Stimulated activated CD4-positive, alpha-beta T cell treated with anti-CD3 and anti-CD28 coated beads, Interleukin-15, amount 100 ng/mL, for 1 hour (primary cell): ENCODE measurements at places on chromosomes 1 and 21.

- DNase-seq: peak; percentile 52
Measured at GRCh38 chr1:3910857-3911845, 11.1 kb upstream of the C1orf174 start.

GRCh38 chr1:200034761-200035396 lies 7.4 kb downstream of the NR5A2 start:
- DNase-seq: no peak

DNA sequence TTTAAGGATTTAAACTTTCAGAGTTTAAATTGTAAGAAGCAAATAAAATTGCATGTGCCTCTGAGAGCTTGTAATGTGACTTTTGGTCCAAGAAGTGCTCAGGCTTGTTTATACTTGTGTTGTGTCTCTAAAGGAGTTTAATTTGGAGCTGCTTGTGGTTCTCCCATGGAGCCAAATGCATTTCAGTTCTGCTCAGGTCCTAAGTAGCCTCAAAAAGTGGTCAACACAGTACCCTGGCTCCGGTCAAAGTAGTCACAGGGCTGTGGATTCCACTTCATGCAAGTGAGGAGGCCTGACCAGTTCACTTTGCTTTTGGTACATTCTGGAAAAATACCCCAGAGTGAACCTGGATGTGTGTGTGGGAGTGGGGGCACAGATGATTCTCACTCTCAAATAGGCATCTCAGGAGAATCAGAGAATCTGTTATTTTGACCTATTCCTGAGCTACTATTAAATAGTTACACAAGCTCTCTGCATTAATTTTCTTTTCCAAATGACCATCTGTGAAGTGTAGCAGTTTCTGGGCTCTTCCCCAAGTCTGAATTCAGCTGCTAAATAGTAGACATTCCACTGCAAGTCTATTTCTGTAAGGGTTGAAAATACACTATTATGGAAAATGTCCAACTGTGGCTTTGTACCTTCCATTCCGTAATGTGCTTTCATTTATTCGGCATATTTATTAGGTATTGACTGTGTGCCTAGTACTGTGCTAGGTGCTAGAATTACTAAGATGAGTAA lies 31.7 kb upstream of the AGO1 start:
- no peak for DNase-seq

GRCh38 chr1:171222936-171223335 lies 25.4 kb upstream of the FMO1 start:
- DNase-seq: no peak

GRCh38 chr1:245809361-245809760 lies 654.6 kb downstream of the KIF26B start:
- no peak for DNase-seq

- no peak for DNase-seq
Measured at GRCh38 chr1:45928486-45929205, 125.2 kb downstream of the MAST2 start.

GRCh38 chr1:172790245-172790644 lies 131.3 kb downstream of the FASLG start:
- no peak for DNase-seq

- no peak for DNase-seq
Measured at GRCh38 chr1:53929246-53929960, 16.1 kb downstream of the IFT25 start.

GRCh38 chr1:63966016-63966415 lies 192.2 kb downstream of the ROR1 start:
- no peak for DNase-seq

DNA sequence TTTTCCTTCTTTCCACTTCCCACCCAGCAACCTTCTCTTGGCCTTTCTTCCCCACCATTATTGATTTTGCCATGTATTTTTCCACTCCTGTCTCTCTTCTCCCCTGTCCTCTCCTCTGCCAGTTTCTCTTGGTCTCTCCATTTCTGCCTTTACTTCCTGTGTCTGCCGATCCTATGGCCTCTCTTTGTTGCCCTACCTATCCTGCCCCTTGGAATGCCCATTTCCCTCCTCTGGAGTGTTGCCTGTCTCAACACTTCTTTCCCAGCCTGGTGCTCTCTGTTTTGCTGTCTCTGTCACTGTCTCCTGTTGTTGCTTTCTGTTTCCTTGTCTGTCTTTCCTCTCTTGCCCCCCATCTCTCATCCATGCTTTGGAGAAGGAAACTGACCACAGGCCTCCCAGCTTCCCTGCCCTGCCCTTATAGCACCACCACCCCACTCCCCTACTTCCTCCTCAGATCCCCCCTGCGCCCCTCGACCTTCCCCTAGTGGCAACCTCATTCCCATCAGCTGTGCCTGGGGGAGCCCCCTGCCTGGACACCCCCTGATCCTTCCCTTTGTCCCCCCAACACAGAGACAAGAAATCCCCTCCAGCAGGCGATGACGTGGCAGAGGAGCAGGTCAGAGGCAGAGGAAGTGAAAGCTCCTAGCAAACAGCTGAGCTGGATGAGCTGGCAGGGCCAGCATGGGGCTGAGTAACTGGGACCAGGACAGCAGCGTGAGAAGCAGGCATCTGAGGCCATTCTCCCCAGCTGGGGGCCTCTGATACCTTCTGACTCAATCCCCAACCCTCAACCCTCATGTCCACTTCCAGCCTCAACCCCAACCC lies 6.6 kb upstream of the ETV3L start:
- DNase-seq: no peak

DNA sequence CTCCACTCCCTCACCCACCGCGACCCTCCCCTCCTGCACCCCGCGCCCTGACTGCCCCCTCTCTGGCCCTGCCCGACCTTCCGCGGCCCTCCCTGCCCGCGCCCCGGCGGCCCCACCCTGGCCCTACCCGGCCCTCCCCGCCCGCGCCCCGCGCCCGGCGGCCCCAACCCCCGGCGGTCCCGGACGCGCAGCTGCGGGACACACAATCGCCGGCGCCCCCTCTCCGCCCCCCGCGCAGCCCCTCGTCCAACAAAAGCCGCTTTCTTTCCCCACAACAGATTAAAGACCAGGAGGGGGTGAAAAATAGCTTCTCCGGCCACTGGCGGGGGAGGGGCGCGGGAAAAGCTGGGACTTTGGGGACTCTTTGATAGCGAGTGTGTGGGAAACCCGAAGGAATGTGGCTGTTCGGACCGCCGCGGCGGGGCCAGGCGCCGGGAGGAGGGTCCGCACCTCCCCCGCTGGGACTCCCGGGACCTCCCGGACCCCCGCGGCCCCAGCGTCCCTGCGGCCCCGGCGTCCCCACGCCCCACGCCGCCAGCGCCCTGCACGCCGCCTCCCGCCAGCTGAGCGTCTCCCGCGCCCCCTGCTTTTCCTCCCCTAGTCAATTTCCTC lies 8.8 kb upstream of the ID3 start:
- no peak for DNase-seq

- DNase-seq: no peak
Measured at GRCh38 chr1:102875756-102876155, 232.6 kb downstream of the COL11A1 start.

GRCh38 chr1:26408604-26409003 lies 2.0 kb upstream of the LIN28A start:
- DNase-seq: peak; percentile 60

GRCh38 chr1:119981496-119981895 lies 85.2 kb upstream of the ADAM30 start:
- no peak for DNase-seq

DNA sequence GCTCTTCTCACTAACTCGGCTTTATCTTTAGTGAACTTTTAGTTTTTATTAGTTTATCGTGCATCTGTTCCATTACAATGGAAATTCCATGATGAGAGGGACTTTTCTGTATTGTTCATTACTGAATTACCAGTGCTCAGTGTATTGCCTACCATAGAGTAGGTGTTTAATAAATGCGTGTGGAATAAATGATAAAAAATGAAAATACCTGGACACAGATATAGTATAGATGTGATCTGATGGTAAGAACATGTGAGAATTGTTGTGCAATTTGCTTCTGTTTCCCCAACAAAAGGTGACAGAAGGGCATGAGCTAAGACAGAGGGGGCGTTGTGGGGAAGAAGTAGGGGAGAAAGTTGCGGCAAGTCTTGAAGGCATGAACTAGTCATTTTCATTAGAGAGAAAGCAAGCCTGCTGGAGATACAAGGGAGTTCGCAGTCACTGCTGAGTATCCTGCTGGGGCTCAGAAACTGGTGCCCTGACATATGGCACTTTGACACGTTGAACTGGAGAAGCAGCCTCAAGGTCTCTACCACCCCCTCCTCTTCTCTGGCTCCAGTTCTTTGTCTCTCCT lies 5.6 kb upstream of the COG2 start:
- no peak for DNase-seq

GRCh38 chr1:150548632-150549495 lies at the start of gene ADAMTSL4:
Gene ADAMTSL4, plus strand, starts transcription at chr1:150549408. Its CDS starts 2,881 bp downstream, at chr1:150552289.
- no peak for DNase-seq

GRCh38 chr1:159974350-159974965 lies 20.4 kb upstream of the SLAMF9 start:
- DNase-seq: no peak

GRCh38 chr1:53754484-53755312 lies 15.7 kb upstream of the GLIS1 start:
- no peak for DNase-seq

DNA sequence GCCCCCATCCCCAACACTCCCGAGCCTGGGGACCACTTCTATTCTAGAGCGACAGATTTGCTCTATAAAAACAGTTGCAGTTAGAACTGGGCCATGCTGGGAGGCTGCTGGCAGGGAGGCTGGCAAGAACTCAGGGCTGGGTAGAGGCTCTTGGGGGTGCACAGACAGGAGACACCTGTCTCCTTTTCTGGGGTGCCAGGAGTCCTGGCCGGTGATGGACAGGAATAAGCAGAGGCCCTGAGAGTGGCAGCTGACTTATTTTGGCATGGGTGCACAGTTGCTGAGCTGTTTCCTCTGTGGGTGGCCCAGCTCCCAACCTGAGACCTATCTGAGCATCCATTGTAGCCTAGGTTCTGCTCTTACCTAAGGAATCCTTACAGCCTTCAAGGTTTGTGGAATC lies 39.2 kb upstream of the TMPRSS2 start:
- no peak for DNase-seq

DNA sequence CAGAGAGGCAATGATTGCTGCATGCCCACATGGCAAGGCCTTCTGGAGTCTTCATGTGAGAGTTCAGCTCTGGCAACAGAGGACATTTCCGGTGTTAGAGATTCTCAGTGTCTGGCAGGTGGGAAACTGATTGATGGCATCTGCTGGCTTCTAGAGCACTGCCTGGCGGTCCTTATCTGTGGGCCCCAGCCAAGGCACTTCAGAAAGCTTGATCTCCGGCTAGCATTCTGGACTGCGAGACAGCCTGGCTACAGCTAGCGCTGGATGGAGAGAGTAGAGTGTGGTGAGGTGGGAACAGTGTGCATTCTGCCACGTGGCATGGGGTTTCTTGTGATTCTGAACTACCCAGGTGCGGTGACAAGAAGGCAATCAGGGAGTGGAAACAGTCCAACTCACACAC lies 9.4 kb downstream of the ZNF678 start:
- DNase-seq: no peak

GRCh38 chr1:153669606-153670005 lies 1.2 kb downstream of the ILF2 start:
- DNase-seq: no peak

DNA sequence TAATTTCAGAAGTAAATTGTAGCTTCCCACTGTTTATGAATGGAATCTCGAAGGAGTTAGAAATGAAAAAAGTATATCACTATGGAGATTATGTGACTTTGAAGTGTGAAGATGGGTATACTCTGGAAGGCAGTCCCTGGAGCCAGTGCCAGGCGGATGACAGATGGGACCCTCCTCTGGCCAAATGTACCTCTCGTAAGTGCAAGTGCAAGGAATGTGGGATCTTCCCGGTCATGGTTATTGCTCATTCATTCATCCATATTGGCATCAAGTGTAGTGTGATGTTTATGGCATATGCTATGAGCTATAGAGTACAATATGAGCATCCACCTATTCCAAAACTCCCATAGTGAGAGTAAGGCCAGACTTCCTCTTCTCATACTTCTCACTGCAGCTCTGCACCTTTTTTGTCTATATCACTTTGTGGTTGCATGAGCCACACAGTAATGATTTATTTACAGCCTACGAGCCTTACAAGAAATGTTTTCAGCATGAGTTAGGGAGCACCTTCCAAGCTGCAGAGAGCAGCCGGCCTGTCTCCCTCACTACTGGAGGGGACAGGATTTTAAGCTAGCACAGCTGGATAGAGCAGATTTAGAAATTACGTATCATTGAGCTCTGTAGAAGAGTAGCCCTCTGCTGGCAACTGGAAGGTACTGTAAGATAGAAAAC lies 24.9 kb upstream of the CR1L start:
- no peak for DNase-seq
